ENCODE measurements at places on chromosomes 1 and 21.

DNA sequence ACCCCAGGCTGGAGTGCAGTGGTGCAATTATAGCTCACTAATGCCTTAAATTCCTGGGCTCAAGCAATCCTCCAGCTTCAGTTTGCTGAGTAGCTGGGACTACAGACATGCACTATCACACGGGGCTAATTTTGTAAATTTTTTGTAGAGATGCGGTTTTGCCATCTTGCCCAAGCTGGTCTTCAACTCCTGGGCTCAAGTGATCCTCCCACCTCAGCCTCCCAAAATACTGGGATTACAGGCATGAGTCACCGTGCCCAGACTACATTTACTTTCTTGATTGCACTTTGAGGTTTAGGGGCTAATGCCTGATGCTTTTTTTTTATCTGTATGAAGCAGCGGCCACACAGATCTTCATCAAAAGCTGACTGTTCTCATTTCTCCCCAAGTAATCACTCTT lies 124.6 kb downstream of the KIF26B start:
- H3K36me3 ChIP-seq: no peaks in the 10 kb centered on the region
- no peak for DNase-seq
- no peaks in the 10 kb centered on the region for H3K4me1 ChIP-seq

DNA sequence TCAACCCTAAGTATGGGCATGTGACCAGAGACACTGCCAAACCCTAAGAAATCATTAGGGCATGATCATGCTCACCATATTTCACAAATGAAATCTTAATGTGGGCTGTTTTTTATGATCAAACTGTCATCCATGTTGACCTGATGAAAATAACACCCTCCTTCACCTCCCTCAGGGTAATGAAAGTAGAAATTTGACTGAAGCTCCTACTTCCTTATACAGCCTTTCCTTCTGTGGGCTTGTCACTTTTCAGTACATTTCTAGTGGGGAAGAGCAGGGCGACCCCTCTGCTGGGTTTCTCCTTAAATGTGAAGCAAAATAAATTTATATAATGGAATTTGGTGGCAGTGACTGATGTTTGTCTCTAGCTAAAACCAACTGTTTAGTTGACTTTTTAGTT lies 25.9 kb downstream of the IVNS1ABP start:
- H3K27me3 ChIP-seq: no peaks in the 10 kb centered on the region
- H3K4me1 ChIP-seq: peaks cover 11% of the 10 kb centered on the region
- no peak for DNase-seq

DNA sequence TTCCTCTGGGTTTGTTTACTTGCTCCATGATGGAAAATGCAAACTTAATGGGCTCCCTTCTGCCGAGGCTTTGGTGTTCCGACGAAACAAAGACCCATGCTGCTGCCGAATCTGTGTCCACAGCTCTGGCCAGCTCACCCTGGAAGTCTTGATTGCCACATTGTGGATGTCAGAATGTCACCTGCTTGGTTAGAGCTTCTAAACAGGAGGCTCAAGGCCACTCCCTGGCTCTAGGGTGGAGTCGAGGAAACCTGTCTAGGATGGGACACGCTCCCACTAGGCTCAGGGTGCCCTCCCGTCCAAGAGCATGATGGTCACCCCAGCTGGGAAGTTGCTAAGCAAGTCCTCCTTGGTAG lies 279.3 kb upstream of the VAMP3 start:
- no peak for DNase-seq
- no peaks in the 10 kb centered on the region for H3K4me1 ChIP-seq
- no peaks in the 10 kb centered on the region for H3K27me3 ChIP-seq
- H3K27ac ChIP-seq: no peak overlapping the region
- H3K4me3 ChIP-seq: no peak overlapping the region

DNA sequence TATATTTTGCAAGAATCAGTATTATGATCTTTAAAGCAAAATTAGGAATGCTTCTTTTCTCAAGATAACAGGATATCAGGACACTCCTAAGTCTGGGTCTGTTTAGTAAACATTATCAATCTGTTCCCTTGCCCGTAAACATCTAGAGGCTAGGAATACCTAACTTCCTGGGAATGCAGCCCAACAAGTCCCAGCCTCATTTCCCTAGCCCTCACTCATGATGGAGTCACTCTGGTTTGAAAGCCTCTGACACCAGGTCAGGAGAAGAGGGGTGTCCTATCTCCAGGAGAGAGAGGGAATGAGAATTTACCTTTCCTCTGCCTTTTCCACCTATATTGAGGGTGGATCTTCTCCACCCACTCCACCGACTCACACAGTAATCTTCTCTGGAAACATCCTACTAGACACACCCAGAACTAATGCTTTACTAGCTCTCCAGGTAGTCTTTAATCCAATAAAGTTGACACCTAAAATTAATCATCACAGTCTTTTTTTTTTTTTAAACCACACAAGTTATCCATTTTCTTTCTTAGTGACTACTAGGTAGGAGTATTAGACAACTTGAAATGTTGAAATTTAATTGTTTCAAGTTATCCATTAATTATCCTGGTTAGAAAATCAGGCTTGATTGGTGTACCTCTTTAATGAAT lies 659.3 kb downstream of the USP25 start:
- no peak overlapping the region for H3K27ac ChIP-seq
- H3K36me3 ChIP-seq: no peaks in the 10 kb centered on the region
- no peak overlapping the region for H3K4me3 ChIP-seq
- H3K27me3 ChIP-seq: no peaks in the 10 kb centered on the region
- no peaks in the 10 kb centered on the region for H3K4me1 ChIP-seq

GRCh38 chr1:40951943-40952743 lies 27.4 kb upstream of the CTPS1 start:
- peak; percentile 42 for DNase-seq
- no peaks in the 10 kb centered on the region for H3K27me3 ChIP-seq
- H3K4me1 ChIP-seq: peaks cover 7% of the 10 kb centered on the region
- no peak overlapping the region for H3K27ac ChIP-seq
- no peak overlapping the region for H3K4me3 ChIP-seq
- no peaks in the 10 kb centered on the region for H3K36me3 ChIP-seq

DNA sequence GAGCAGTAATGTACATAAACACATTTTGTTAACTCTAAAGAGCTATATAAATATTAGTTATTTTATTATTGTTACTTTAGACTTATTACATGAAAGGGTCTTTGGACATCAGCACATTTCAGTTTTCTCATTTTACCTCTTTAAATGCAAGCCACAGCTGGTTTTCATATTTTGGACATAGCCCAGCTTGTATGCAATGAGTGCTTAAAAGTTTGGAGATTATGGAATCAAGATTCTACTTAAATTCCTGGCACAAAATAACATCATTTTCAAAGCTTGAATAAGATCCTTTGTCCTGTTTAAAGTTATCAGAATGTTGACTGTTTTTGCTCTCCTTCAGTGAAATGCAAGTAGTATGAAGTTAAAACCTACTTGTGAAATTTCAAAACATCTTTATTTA lies 15.5 kb upstream of the LEPR start:
- no peak overlapping the region for H3K4me3 ChIP-seq
- H3K27ac ChIP-seq: no peak overlapping the region
- no peaks in the 10 kb centered on the region for H3K4me1 ChIP-seq
- no peaks in the 10 kb centered on the region for H3K27me3 ChIP-seq
- DNase-seq: no peak

DNA sequence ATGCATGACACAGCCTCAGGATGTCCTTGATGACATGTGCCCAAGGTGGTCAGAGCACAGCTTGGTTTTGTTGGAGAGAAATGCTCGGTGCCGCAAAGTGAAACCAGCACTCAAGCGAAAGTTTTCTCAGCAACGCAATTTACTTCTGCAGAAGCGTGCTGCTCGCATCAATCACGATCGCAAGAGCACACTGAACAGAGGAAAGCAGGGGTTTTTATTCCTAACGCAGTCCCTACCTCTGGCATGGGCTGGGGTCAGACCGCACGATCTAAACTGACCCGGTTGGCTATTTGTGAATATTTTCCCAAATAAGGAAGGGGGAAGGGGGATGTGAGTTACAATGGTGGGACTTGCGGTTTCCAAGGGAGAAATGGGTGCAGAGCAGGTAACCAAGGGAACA lies 809 bp upstream of the ZNF669 start:
- H3K4me3 ChIP-seq: peak overlapping the region; percentile 4
- peaks cover 25% of the 10 kb centered on the region for H3K36me3 ChIP-seq
- DNase-seq: no peak
- peaks cover 5% of the 10 kb centered on the region for H3K4me1 ChIP-seq
- H3K27ac ChIP-seq: no peak overlapping the region
- no peaks in the 10 kb centered on the region for H3K27me3 ChIP-seq

DNA sequence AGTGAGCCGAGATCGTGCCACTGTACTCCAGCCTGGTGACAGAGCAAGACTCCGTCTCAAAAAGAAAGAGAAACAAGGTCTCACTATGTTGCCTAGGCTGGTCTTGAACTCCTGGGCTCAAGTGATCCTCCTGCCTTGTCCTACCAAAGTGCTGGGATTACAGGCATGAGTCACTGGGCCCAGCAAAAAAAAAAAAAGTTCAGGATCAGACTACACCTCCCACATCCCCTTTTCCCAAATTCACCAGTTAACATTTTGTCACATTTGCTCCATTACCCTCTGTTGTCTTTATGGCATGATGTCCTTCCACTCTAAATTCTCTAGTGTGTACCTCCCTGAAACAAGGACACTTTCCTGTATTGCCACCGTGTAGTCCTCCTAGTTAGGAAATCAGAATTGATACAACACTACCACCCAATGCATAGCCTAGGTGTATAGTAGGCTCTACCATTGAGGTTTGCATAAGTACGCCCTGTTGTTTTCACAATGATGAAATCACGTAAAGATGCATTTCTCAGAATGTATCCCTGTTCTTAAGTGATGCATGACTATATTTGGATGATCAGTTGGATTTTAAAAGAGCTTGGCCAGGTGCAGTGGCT lies 10.7 kb downstream of the SPEN start:
- peaks cover 14% of the 10 kb centered on the region for H3K4me1 ChIP-seq
- H3K36me3 ChIP-seq: no peaks in the 10 kb centered on the region
- DNase-seq: no peak
- H3K27ac ChIP-seq: no peak overlapping the region
- H3K4me3 ChIP-seq: no peak overlapping the region
- no peaks in the 10 kb centered on the region for H3K27me3 ChIP-seq

DNA sequence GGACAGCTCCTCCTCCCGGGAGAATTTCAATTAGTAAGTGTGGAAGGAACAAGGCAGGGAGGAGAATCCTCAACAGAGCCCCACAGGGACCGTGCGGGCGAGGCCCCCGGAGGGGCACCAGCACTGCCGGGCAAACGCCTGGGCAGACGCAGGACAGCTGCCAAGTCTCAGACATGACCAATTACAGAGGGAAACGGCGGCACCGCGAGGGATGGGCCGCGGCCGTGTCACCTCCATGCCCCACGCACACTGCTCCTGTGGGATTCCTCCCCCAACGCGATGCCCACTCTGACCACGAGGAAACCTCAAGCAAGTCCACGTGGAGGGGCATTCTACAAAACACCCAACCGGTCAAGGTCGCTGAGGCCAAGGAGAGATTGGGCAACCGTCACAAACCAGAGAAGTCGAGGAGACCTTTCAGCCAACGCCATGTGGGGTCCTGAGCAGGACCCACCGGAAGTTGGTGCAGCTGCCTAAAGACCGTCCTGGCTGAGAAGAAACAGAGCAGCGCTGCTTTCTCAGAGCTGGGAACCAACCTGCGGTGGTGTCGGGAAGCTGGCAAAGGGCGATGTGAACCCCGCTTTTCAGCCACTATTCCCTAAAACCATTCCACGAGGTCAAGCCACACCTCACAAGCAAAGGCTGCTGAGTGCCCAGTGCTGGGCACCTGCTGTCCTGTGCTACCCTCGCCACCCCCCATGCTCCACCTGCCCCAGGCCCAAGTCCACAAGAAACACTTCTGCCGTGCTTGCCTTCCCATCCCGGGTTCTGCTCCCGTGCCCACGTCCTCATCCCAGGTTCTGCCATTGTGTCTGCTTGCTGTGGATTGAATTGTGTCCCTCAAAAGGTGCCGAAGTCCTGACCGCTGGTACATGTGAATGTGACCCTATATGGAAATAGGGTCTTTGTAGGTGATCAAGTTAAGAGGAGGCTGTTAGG lies 1.4 kb upstream of the KRTAP10-4 start:
- no peaks in the 10 kb centered on the region for H3K4me1 ChIP-seq
- no peaks in the 10 kb centered on the region for H3K27me3 ChIP-seq
- H3K36me3 ChIP-seq: no peaks in the 10 kb centered on the region
- no peak overlapping the region for H3K27ac ChIP-seq
- DNase-seq: no peak
- no peak overlapping the region for H3K4me3 ChIP-seq

DNA sequence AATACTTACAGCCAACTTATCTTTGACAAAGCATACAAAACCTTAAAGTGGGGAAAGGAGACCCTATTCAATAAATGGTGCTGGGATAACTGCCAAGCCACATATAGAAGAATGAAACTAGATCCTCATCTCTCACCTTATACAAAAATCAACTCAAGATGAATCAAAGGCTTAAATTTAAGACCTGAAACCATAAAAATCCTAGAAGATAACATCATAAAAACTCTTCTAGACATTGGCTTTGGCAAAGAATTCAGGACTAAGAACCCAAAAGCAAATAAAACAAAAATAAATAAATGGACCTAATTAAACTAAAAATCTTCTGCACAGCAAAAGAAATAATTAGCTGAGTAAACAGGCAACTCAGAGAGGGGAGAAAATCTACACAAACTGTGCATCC lies 335.6 kb upstream of the PBX1 start:
- no peak overlapping the region for H3K4me3 ChIP-seq
- no peak for DNase-seq
- H3K4me1 ChIP-seq: no peaks in the 10 kb centered on the region
- no peaks in the 10 kb centered on the region for H3K27me3 ChIP-seq

DNA sequence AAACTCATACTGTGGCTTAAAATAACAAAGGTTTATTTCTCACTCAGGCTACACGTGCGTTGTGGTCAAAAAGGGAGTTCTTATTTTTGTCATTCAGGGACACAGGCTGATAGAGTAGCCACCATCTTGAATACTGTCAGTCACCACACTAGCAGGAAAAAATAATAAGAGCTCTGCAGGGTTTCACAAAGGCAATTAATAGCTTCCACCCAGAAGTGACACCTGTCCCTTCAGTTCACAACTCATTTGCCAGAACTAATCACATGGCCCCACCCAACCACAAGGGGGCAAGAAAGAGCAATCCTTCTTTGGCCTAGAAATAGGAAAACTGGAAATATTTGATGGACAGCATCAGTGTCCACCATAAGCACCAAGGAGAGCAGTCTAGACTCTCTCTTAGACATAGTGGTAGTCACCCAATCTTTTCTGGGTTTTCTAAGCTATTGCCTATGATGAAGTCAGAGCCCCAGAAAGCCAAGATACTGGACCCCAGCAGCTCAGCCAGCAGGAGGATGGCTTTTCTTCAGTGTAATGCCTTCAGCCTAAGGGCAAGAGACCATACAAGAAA lies 8.2 kb downstream of the HAPLN2 start:
- H3K4me3 ChIP-seq: no peak overlapping the region
- H3K27ac ChIP-seq: no peak overlapping the region
- peak; percentile 15 for DNase-seq
- H3K36me3 ChIP-seq: no peaks in the 10 kb centered on the region
- H3K4me1 ChIP-seq: peaks cover 18% of the 10 kb centered on the region
